ENCODE measurements at places on chromosomes 11 and 22.

- no peak for DNase-seq
These were observed 6.3 kb downstream of the KLHL35 start for GRCh38 chr11:75426720-75427086.

GRCh38 chr11:21630934-21631478 is 561.9 kb upstream of the ANO5 start:
- DNase-seq, result no peak

GRCh38 chr22:31538815-31539214 is 42.5 kb downstream of the SFI1 start:
- no peak for DNase-seq

- no peak for DNase-seq
These were observed 6.7 kb upstream of the CYTH4 start for GRCh38 chr22:37275622-37276021.

- DNase-seq, result no peak
These were observed 137.7 kb downstream of the WT1 start for GRCh38 chr11:32297611-32298011.

GRCh38 chr11:15830741-15831428 is 525.5 kb downstream of the SOX6 start:
- DNase-seq, result no peak

DNA sequence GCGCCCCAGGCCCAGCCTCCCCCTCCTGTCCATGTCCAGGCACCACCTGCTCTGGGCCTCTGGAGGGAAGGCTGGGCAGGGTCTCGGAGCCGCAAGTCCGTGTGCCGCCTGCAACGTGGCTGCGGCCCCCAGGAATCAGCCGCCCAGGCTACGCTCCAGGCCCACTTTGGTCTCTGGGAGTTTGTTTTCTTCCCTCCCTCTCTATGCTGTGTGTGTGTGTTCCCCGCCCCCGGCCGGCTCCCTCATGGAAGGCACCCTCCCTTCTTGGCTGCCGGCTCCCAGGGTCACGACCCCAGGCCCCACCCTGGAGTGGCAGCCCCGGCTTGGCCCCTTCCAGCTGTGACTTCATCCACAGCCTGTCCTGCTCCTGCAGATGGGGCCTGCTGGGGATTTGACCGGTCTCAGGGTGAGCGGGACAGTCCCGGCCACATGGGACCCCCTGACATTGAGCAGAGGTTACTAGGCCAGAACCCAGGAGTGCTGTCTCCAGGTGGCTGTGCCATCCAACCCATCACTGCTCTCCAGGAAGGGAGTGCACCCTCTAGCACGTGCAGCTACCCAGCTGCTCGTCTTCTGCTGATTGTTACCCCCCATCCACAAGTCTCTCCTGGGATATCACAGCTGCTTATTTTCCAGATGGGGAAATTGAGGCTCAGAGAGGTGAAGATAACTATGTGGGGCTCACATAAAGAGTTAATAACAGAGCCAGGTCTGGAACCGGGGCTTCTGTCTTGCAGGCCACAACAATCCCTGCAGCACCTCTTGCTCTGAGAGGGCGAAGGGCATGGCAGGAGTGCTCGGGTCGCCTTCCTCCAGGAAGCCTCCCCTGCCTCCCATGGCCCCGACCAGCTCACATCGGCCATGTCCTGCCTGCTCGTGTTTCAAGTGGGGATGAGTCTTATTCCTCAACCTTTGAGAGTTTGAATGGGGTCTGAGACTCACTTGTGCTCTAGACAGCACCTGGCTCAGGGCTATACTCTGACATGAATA is 2.8 kb upstream of the LIF start:
- no peak for DNase-seq

GRCh38 chr11:16070573-16070972 is 285.8 kb downstream of the SOX6 start:
- no peak for DNase-seq

- no peak for DNase-seq
These were observed 35.7 kb upstream of the POLA2 start for GRCh38 chr11:65226103-65226442.

GRCh38 chr11:128903248-128904061 is 12.3 kb downstream of the KCNJ5 start:
- DNase-seq, result no peak

DNA sequence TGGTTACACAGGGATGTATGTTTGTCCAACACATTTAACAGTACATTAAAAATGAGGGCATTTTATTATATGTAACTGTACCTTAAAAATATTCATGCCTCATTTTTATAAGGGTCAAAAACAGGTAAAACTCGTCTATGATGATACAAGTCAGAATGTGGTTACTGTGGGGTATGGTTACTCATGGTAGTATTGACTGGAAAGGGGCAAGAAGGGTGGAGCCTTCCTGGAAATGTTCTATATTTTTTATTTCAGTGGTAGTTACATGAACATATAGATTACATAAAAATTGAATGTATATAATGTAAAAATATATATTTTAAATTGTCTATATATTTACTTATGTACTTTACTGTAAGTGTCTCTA is 99.8 kb downstream of the STIM1 start:
- DNase-seq, result no peak

DNA sequence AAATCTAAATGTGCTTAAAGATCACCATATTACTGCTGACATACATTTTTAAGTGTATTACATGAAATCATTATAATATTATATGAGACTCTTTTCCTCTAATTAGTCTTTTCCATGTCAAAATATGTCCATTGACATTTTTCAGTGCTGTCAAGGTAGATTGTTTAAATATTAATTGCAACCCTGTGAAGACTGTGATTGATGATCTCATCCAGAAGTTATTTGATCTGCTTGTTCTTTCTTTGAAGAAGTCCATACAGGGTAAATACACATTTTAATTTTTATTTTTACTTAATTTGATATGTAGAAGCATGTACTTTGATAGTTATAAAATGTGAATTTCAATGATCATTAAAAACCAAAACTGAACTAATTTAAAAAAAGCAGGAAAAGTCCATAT is 38.4 kb downstream of the DYNC2H1 start:
- no peak for DNase-seq

GRCh38 chr11:70575396-70576060 is 177.2 kb downstream of the CTTN start:
- DNase-seq, result no peak

GRCh38 chr22:22203048-22203971 is 41.3 kb upstream of the VPREB1 start:
- no peak for DNase-seq

DNA sequence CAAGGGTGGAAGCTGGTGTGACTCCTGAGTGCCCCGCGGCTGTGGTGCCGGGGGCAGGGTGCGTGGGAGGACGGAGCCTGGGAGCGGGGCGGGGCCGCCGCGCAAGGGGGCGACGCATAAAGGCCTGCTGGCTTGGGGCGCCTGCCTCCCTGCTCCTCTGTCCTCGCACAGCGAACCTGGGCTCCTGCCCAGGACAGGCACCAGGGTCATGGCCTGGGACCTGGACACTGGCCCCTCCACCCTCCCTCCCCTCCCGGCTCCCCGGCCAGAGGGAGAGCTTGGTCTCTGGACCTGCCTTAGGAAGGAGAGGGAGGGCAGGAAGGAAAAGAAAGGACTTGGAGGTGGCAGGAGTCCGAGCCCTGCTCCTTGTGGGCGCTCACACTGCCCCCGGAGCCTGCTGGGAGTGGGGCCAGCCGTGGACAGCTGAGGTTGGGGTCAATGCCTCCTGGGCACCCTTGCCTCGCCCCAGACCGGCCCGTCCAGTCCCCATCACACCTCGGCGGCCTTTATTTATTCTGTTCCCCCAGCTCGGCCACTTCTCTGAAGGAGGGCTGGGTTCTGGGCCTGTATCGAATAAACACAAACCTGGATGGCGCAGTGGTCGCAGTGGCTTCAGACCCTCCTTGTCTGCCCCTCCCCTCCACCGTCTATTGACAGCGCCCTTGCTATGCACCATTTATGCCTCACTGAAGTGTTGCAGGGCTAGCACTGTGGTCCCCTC is 8.7 kb downstream of the SLC16A8 start:
- no peak for DNase-seq

GRCh38 chr11:111528557-111528956 is 12.0 kb upstream of the LAYN start:
- DNase-seq, result no peak

GRCh38 chr11:102383839-102384238 is 36.8 kb downstream of the BIRC2 start:
- DNase-seq, result no peak

DNA sequence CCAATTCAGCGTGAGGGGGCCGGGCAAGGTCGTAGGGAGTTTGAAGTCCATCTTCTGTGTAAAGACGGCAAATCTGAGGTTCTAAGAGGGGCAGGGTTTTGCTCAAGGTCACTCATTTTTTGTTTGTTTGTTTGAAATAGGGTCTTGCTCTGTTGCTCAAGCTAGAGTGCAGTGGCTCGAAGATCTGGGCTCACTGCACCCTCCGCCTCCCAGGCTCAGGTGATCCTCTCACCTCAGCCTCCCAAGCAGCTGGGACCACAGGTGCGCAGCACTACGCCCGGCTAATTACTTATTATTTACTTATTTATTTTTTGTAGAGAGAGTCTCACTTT is 355 bp upstream of the AP1B1 start:
- DNase-seq, result no peak

GRCh38 chr11:17384002-17384511 is 4.4 kb downstream of the KCNJ11 start:
- DNase-seq, result peak; percentile 85

GRCh38 chr22:37017356-37017755 is 1.9 kb downstream of the TST start:
- DNase-seq, result no peak

- DNase-seq, result no peak
These were observed 1.1 kb downstream of the GTPBP1 start for GRCh38 chr22:38706901-38707195.

DNA sequence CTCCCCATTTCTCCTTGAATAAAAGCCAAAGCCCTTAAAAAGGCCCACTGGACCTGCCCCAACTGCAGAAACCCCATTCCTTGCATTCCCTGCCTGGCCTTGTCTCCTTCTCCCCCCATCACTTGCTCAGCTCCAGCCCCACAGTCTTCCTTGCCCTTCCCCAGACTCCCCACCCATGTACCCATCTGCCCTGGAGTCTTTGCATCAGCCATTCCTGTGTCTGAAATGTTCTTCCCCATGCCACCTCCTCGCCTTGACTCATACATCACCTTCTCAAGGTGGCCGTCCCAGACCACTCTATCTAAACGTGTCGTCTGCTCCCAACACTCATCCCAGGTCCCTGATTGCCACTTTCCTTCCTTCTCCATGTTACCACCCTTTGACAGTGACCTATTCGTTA is 77.4 kb upstream of the SHANK2 start:
- no peak for DNase-seq

- no peak for DNase-seq
These were observed 60.4 kb downstream of the BMAL1 start for GRCh38 chr11:13338019-13338426.

GRCh38 chr11:19327280-19327679 is 86.5 kb upstream of the E2F8 start:
- no peak for DNase-seq

DNA sequence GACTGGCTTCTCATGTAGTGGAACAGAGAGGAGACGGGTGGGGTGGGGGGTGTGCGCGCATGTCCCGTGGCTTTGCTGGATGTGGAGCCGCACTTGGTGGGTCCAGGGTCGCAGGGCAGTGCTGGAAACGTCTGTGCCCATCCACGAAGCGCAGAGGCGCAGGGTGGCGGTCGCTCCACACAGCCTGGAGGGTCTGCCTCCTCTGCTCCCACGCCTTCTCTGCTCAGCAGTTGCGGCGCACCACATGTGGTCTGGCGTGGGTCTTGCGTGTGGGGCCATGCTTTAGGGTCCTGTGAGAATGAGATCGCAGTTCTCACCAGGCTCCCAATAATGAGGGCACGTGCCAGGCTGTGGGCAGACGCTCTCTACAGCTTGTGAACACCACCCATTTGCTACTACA is 50.7 kb downstream of the MUC6 start:
- DNase-seq, result no peak

GRCh38 chr11:75450826-75451821 is 18.1 kb upstream of the KLHL35 start:
- peak; percentile 35 for DNase-seq

- DNase-seq, result no peak
These were observed 4.2 kb upstream of the MDK start for GRCh38 chr11:46377290-46377689.

- peak; percentile 57 for DNase-seq
These were observed 4.0 kb downstream of the JAM3 start for GRCh38 chr11:134072844-134073243.

GRCh38 chr11:11983427-11983826 is 25.0 kb downstream of the DKK3 start:
- DNase-seq, result no peak

- peak; percentile 65 for DNase-seq
These were observed 353.9 kb upstream of the DDI1 start for GRCh38 chr11:103682318-103683184.

DNA sequence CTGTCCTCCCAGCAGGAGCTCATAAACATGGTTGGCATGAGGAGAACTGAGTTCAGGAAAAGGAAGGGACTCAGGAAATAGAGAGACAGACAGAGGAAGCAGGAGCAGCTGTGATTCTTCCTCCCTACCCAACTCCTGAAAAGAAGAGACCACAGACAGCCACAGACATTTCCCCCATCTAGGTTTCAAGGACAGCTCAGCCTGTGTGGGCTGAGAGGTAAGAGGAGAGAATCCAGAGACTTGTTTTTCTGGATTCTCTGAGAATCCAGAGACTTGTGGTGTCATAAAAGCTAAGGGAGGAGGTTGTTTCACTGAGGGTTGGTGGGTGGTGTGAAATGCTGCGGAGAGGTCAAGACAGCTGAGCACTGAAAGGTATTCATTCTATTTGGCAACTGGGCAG is 19.0 kb upstream of the STK33 start:
- no peak for DNase-seq

DNA sequence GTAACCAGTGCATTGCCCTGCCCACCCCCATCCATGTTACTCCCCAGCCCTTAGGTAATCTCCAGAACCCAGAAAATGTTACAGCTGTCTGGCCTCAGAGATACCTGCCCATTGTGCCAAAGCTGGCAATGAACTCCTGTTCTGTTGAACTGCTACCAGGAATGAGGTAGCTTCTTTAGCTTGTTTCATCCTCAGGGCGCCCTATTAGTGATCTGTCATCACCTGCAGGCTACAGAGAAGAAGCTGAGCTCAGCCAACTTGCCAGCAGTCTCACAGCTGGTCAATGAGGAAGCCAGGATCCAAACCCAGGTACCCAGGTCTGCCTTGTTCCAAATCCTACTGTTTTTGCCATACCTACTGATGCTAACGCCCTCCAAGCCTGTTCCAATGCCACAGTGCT is 88.7 kb downstream of the GALNT18 start:
- no peak for DNase-seq

- DNase-seq, result no peak
These were observed 516 bp downstream of the LRFN4 start for GRCh38 chr11:66857234-66857926.

Data from B cell (primary cell).